ENCODE measurements at places on chromosomes 11 and 22.
A peak's percentile ranks its signal among the peaks of the same experiment; 100 is the strongest.

GRCh38 chr11:7977232-7977917 lies 9.8 kb upstream of the EIF3F start:
- no peak for DNase-seq

DNA sequence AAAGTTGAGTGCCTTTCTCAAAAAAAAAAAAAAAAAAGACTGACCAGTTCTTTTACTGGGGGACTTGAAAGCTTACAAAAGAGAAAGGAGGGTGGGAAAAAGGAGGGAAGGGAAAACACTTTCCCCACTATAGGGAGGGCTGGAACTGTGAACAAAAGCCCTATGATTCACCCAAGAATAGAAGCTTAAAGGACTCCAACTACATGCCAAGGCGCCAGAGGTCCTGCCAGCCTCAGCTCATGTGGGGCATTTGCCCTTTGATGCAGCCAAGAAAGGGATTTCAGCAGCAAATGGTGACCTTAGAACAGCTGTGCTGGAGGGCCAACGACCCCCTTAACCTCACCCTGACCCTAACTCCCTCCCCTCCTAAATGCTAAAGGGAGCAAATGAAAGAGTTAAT lies 160.0 kb downstream of the NTM start:
- DNase-seq = no peak

- DNase-seq = no peak
Measured at GRCh38 chr22:29715240-29715639, 4.6 kb upstream of the CABP7 start.

DNA sequence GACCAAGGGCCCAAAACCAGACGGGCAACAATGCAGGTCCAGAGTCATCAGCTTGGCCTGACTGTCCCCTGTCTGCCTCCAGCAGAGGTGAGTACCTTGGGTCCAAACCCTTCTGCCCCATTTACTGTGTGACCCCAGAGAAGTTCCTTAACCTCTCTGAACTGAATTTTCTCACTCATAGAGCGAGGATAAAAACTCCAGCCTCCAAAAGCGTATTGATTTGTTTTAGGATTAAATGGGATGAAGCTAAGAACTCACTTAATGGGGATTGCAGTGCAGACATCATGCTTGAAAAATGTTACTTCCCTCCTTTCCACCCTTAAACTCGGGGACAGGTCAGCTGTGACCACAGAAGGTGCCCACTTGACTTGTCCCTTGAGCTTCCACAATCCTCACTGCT lies 22.6 kb downstream of the IGLL1 start:
- DNase-seq = no peak

GRCh38 chr11:65884716-65885092 lies 3.6 kb downstream of the FIBP start:
- peak; percentile 85 for DNase-seq

- DNase-seq = no peak
Measured at GRCh38 chr11:93936460-93936859, 84.7 kb upstream of the HEPHL1 start.

DNA sequence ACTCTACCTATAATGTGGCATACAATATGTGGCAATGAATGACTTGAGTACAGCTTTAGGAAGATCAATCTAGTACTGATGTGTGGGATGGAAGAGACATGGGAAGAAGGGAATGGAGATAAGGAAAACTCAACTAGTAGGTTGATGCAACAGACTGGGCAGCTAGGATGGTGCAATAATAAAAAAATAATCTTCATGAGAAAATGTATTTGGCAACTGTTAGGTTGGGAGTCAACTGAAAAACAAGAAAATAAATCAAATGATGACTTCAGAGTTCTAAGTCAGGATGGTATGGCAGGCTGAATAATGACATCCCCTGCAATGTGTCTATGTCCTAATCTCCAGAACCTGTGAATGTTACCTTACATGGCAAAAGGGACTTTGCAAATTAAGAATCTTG lies 236.8 kb upstream of the PITPNB start:
- no peak for DNase-seq

DNA sequence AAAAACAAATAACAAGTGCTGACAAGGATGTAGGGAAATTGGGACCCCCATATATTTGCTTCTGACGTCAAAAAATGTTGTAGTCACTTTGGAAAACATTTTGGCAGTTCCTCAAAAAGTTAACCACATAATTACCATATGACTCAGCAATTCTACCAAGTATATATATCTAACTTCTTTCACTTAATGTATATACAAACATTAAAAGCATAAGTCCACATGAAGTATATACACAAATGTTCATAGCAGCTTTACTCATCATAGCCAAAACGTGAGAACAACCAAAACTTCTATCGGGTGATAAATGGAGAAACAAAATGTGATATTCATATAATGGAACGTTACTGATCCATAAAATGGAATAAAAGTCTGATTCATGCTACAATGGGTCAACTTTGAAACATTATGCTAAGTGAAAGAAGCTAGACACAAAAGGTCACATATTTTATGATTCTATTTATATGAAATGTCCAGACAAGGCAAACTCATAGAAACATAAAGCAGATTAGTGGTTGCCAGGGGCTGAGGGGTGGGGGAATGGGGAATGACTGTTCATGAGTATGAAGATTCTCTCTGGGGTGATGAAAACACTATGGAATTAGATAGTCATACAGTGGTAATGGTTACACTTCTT lies 48.7 kb upstream of the TEAD1 start:
- no peak for DNase-seq

DNA sequence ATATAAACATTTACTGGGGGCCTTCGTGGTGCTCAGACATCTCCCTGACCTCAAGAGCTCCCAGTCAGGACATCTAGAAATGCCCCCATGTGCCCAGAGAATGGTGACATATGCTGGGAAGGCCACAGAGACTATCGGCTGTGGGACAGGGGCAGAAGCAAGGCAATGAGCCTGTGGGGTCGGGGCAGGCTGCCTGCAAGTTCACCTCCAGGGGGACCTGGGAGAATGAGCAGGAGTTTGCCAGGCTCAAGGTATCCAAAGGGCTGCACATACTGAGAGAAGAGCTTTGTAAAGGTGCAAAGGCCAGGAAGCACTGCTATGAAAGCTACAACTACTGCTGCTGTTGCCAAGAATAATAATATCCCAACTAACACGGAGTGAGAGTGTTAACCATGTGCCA lies 233.9 kb downstream of the TENM4 start:
- no peak for DNase-seq

- DNase-seq = no peak
Measured at GRCh38 chr11:129215506-129216245, 23.6 kb upstream of the ARHGAP32 start.

- DNase-seq = no peak
Measured at GRCh38 chr22:45838305-45838887, 138.6 kb downstream of the WNT7B start.

DNA sequence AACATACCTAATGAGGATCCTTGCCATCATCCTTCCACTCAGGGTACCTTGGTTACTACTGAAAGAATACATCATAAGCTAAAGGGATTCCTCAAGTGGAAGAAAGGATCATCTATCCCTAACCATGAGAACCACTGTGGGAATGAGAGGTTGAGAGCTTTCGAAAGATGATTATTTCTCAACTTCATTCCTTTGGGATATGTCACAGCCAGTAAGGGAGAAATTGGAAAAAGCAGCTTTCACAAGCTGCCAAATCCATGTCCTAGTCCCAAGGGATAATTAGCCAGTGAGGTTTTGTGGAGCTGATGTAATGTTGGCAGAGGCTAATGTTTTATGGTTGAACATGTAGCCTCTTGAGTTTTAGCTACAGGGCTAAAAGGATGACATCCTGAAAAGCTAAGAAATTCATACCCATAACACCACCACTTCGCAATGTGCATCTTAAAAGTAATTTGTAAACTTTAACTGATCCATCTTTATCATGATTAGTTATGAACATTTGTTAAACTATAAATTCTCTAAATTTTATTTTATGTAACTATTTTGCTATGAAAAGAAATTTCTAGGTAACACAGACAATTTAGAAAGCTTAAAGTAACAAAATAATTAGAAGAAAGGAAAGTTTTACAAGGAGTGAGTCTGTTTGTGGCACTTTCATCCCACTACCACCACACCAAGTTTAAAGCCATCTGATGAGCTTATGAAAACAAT lies 123.9 kb downstream of the MRTFA start:
- DNase-seq = no peak

- DNase-seq = no peak
Measured at GRCh38 chr11:68497761-68498160, 37.2 kb downstream of the PPP6R3 start.

DNA sequence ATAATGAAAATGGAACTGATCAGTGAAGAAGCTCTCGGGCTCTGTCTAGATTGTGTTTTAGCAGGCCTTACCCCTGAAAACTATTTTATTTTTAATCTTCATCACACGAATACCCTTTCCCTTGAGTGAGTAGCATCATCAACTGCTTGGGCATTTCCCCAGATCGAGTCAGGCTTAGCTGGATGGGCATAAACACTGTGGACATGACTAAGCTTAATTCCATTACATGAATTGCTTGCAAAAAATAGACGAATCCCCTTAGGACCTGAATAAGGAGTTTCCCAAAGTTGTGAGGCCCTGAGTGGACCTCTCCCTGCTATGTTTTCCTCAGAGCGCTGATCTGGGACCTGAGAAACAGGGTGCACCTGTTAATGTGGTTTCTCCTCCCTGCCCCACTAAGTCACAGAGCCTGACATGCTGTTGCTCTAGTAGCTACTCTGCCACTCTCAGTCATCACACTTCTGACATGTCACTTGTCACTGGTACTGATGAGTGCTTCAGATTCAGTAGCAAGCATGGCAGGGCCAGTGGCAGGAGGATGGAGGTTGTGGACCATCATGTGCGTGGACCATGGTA lies 53.5 kb downstream of the ENDOD1 start:
- no peak for DNase-seq

DNA sequence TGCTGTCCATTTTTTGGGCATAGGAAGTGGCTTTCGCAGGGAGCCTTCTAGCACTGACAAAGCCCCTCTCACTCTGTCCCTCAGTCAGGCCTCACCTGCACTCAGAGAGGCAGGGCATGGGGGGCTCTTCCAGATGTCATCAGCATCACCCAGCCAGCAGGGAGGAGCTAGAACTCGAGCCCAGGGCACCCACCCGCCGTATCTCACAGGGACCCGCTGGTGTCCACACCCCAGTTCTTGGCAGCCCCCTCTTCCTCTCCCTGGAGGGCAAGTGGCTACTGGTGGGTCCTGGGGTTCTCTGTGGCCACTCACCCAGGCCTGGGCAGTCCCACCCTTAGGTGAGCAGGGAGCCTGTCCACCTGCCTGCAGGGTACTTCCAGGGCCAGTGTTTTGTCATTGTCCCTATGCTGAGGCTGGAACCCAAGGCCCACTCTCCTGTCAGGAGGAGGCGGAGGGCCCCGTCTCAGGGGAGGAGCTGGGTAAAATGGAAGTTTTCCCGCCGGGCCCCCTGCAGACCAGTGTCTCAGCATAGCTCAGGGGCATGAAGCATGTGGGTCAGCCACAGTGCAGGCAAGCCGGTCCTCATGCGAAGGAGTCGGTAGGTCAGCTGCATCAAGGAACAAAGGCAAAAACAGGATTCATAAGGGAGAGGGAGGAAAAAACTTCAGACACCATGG lies 21.8 kb downstream of the MYO7A start:
- no peak for DNase-seq

GRCh38 chr11:90204832-90205646 lies 17.8 kb downstream of the CHORDC1 start:
- peak; percentile 15 for DNase-seq

DNA sequence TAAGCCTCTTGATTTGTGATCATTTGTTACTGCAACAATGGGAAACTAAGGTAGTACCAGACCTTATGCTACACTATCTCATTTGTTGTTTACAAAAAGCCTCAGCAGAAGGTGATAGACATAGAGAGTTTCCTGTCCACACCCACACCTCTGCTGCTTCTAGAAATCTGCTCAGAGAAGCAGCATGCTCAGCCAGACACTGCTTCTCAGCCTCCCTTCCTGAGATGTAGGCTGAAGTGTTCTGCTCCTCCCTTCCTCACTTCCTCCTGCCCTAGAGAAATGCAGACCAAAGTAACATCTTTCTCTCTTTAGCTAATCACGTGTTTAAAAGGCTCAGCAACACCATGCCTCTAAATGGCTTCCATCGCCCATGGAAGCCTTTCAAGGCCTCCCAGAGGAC lies 88.4 kb downstream of the SLC1A2 start:
- DNase-seq = peak; percentile 72

- peak; percentile 12 for DNase-seq
Measured at GRCh38 chr11:16925561-16926065, 88.6 kb downstream of the PLEKHA7 start.

DNA sequence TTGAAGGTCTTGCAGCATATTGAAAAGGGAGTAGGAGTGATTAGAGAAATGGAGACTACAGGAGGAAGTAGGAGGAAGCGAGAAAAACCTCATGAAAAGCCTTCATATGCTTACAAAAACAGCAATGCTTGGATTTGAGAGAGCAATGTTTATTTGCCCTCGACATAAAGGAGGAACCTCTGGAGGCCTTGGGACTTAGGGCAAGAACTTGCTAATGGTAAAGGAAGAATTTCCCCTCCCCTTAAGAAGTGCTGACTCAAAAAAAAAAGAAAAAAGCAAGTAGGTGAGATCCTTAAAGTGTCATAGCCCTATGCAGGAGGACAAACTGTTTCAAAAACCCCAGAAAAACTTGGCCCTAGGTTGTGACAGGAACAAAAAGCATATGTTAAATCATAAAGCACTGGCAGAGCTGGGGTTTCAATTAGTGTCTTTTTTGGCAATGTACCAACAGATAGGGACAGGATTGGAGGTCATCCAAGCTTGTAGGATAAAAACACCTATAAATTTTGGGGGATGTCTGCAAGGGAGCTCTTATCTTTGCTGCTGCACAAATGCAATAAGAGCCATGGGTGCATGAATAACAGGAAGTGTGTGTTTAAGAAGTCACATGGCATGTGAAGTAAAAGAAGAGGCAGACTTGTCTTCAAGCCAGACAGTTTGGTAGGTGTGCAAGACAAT lies 4.9 kb downstream of the GLYAT start:
- DNase-seq = peak; percentile 4

DNA sequence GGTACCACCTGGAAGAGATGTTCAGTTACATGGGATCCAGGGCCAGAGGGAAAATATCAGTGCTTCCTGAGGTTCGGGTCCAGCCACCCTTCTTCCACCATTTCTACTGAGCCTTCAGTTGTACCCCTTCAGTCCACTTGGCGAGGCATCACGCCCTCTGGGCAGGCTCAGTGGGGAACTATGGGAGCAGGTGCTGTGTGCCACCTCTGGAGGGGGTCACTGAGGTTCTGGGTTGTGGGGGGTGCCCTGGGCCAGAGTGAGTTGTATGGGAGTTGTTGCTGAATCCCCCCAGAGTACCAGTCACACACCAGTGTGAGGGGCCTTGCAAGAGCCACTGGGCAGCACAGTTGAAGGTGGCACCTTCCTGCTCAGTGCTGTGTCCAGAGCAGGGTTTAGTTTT lies 2.7 kb upstream of the SREBF2 start:
- DNase-seq = no peak

DNA sequence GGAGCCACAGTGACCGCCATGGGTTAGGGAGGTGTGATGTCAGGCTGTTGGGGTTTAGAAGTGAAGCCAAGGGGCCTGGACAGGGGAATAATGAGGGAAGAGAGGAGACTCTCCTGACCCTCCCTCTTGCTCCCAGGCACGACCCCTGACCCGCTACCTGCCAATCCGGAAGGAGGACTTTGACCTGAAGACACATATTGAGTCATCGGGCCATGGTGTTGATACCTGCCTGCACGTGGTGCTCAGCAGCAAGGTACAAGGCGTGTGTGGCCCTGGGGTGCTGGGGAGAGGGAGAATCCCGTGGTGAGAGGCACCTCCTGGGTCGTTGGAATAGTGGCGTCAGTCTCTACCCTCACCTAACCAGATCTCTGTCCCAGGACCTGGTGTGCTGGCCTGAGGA lies 29.5 kb downstream of the TREH start:
- no peak for DNase-seq

GRCh38 chr11:86589856-86590589 lies 82.4 kb downstream of the ME3 start:
- DNase-seq = no peak

Data from CD4-positive, alpha-beta T cell treated with Interleukin-6 for 4 hours (primary cell).